CD8-positive, alpha-beta memory T cell (primary cell): ENCODE measurements at places on chromosomes 6 and 20.
A peak's percentile ranks its signal among the peaks of the same experiment; 100 is the strongest.

- DNase-seq, result no peak
Observed at GRCh38 chr6:74932232-74932888, 273.5 kb downstream of the COL12A1 start.

DNA sequence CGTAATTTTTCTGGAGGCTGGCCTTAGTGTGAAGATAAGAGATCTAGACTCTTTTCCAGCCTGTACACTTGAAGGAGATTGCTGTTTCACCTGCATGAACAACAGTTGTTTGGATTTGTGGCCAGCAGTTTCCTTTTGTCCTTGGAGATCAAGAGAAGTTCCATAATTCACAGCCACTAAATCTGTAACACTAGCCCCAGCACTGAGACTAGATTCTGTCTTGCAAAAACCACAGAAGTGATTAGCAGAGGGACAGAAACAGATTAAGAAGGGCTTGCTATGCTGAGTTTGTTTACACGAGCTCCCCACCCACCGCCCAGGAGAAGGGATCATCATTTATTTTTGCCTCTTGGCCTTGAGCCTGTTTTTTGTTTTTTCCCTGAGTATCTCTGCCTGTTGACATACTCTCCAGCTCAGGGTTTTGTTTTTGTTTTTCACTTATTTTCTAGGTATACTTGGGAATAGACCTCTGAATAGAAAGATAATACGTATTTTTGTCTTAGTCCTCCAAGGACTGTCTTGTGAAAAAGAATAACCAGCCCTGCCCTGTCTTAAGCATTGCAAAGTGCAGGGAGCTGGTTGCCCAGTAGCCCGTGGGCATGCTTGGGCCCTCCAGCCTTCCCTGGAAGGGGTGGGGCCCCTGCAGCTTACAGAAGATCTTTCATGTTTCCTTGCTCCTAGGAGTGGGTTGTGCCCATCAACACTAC is 93.1 kb upstream of the SOX4 start:
- no peak for DNase-seq

DNA sequence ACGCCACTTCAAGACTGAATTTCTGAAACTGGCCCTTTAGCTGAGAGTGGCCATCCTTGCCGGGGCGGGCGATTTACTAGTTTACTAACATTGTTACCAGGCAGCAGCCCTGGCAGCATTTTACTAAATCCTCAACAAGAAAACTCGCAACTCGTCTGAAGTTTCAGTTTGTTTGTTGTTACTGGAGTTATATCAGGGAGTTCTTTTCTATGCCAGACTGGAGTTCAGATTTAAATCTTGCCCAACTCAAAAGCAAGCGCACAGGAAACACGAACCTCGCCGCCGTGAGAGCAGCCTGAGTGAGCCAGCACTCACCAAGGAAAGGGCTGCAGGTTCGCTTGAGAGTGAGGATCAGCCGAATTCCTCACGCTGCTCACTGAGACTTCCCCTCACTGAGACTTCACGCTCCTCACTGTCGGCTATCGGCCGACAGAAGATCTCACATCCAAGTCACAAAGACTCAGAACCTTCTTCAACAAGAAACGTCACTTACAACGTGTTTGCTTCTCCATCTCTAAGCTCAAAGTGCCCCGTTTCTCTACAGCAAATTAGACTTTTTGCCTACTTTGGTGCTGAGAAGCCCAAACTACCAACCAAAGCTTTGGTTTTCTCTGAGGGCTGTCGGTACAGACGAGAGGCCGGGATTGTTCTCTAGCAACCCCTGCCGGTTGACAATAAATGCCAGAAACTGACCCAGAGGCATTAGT is 78.9 kb downstream of the OLIG3 start:
- peak; percentile 71 for DNase-seq

DNA sequence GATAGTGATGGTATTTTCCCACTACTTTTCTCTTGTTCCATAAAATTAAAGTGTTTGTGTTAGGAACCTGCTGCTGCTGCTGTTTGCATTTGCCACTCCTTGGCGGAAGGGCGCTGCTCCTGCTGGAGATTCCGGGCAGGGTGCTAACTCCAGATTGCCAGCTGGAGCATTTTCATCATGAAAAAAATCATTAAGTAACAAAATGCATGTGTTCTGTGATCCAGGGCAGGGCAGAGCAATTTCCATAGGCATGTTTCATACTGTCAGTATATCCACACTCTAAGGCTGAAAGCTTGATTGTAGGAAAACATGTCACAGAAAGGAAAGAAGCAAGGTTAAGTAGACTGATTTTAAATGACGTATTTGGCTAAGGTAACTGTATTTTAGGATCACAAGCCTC is 24.0 kb downstream of the PBOV1 start:
- DNase-seq, result no peak

DNA sequence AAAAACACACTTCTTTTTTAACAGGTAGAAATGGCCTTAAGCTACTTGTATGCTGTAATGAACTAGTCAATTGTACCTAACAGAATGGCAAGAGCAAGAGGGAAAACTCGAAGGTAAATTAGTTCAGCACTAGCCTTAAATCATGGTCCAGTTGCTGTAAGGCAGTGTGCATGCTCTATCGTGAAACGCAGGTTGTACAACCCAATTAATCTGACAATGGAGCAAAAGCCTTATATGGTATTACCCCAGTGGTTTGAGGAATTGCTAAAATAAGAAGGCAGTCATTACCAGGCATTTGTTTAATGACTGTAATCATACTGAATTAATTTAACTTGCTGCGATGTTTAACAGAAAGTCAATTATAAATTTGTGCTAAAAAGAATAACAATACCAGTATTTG is 69.3 kb upstream of the SOX4 start:
- DNase-seq, result no peak

- DNase-seq, result no peak
Observed at GRCh38 chr6:87789198-87789899, 87.3 kb upstream of the AKIRIN2 start.

- DNase-seq, result no peak
Observed at GRCh38 chr20:1242530-1242929, 16.7 kb downstream of the RAD21L1 start.

DNA sequence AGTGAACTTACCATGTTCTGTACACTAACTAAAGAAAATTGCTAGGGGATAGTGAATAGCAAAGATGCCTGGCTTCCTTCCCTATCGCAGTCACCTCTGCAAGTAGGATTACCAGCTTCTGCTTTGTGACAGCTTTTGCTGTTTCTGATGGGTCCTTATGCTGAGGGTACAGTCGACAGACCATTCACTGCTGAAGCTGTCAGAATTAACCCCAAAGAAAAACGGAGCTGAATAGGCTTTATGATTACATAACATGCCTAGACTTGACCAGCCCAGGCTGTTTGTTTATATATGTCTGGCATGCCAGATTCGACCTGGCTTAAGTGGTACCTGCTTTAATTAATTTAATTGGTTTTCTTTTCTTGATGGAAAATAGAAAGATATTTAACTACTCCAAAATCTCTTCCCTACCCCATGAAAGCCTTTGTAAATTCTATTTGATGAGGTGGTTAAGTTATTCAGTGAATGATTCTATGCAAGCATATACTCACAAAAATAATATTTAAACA is 21.7 kb upstream of the PRELID3B start:
- DNase-seq, result no peak

- no peak for DNase-seq
Observed at GRCh38 chr6:105220186-105220585, 40.4 kb upstream of the POPDC3 start.

GRCh38 chr20:53001498-53002301 is 29.5 kb downstream of the TSHZ2 start:
- no peak for DNase-seq

- no peak for DNase-seq
Observed at GRCh38 chr6:109318328-109318876, 63.9 kb downstream of the CD164 start.

- no peak for DNase-seq
Observed at GRCh38 chr20:64121586-64121985, 14.2 kb upstream of the NPBWR2 start.

DNA sequence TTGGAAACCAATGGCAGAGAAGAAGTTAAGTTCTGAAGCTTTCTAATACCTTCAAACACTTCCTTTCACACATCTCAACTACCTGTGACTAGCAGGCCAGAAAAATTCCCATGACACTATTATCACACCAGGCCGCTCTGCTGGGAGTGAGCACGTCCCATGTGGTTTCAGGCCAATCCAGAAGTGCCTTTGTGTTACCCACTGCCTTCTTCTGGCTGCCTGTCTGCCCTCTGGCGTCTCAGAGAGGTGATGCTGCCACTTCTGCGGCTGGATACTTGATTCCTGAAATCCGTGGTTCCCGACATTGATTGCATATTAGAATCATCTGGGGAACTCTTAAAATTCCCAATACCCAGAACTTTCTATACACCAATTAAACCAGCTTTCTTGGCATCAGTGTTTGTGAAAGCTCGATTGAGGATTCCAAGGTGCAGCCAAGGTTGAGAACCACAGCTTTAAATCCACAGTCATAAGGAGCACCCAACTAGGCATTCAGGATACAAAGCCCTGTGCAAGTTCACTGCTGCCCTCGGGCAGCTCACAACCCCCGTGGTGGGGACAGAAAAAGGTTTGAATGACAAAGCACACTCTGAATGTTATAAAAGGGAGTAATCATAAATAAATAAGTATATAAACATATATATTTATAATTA is 65.6 kb downstream of the STMND1 start:
- DNase-seq, result no peak

DNA sequence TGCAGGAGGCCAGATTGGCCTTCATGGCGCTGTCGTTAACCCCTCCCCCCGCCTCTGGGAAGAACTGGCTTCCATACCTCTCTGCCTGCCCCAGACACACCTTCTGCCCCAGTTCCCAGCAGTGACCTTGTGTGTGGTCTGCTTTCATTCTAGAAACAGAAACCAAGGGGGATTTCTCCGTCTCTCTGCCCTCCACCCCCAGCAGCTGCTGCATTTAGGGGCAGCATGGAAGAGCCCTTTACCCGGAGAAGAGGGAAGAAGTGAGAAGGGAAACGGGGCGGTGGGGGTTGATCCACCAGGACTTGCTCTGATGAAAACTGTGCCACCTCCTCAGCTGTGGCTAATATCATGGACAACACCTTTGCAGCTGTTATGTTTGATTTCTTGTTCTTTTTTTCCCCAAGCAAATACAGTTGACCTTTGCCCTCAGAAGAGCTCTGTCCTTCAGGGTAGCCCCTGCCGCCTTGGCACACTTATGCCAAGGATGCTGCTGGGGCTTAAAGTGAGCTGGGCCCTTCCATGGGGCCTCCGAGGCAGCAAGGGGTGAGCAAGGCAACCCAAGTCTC is 6.1 kb downstream of the GLP1R start:
- no peak for DNase-seq

GRCh38 chr20:58777657-58778056 is 73.0 kb downstream of the GNAS-AS1 start:
- no peak for DNase-seq

GRCh38 chr6:159170333-159170672 is 1.1 kb downstream of the FNDC1 start:
- DNase-seq, result no peak

DNA sequence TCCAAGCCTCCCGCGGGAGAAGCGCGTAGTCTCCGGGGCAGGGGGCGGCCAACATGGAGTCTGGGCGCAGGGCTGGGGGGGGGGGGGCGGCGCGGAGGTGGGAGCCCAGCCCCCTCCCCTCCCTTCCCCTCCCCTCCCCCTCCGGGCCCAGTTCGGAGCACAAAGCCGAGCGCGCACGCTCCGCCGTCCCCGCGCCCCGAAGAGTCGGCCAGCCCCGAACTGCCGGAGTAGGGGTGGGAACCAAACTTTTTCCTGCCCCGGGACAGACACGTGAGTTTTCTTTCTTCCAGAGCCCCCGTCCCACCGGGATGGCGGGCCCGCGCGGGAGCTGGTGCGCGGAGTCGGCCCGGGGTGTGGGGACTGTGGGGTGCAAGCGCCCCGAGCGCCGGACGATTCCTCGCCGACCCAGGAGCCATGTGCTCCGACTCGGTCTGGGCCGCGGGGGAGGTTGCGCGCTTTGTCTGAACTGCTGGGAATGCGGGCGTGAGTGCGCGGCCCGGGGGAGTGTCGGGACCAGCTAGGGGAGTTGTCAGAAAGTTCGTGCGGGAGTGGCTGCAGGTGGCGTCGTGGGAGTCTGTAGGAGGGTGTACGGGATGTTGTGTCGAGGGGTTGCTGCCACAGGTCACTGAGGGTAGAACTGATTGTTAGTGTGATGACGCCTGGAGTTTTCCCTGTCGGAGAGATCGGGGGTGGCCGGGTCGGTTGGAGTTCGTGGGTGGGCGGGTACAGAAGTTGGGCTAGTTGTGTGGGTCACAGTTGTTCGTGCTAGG is 1.2 kb downstream of the TGIF2 start:
- DNase-seq, result peak; percentile 41

DNA sequence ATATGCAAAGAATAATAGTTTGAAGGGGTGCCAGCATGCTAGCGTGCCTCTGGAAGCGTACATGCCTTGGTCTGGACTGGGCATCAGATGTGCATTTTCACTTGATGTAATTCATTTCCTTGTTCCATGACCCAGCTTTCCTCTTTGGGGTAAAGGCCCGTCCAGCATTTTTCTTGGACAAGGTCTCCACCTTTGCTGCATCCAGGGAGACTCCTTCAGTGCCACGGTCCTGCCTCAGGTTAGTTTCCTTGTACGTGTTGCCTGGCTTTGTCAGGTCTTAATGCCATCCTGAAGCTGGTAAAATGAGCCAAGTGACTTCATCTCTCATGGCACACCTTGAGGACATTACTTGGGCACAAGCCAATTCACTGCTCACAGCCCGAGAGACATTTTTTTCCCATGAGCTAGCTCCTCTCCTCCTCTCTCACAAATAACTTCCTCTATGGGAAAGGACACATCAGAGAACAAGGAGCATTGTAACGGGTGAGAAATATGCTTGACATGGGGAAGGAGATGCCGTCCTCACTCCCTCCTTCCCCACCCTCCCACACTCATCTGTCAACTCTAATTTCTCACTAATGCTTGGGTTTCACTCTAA is 23.9 kb downstream of the EDN1 start:
- no peak for DNase-seq

DNA sequence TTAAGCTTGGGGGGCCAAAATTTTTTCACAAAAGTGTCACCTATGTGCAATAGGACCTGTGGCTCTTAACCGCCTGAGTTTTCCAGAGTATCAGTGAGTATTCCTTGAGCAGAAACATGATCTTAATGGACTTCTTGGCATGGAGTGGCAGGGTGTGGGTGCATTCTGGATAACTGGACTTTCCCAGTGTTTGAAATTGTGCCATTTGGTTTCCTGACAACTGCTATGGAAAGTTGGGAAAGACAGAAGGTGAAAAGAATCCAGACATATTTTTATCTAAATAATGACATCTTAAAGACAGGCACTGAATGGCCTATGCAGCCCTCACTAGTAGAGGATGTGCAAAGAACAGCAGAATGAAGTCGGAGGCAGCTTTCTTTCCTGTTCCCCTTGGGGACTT is 34.3 kb upstream of the ADTRP start:
- DNase-seq, result no peak

DNA sequence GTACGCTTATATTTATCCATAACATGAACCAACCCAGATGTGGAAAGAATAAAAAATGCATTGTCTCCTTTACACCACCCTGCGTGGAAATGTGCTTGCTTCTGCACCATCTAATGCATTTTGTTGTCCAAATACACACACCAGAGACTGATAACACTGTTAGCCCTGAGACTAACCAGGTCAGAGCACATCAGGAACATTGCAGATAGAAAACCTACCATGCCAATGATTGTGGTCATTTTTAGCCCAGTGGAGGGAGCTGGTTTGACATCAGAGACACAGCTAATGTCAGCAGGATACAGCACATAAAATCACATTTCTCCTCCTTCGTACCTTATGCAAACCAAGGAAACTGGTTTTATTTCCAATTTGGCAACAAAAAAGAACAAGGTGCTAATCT is 528.7 kb downstream of the DOK5 start:
- DNase-seq, result no peak

- DNase-seq, result no peak
Observed at GRCh38 chr6:150458579-150458978, 89.8 kb downstream of the IYD start.
